Mesothelial cell of epicardium (in vitro differentiated cells): ENCODE measurements at places on chromosomes 11 and 22. TPM values are rescaled to one million over a fixed set of nuclear protein-coding genes. Genes with fewer than 3 reads are reported as not detected.

Gene APOA4
- not detected in 3 replicates for total RNA-seq

- DNase-seq: no peak
Measured at GRCh38 chr11:36073411-36074203, 129.7 kb downstream of the LDLRAD3 start.

DNA sequence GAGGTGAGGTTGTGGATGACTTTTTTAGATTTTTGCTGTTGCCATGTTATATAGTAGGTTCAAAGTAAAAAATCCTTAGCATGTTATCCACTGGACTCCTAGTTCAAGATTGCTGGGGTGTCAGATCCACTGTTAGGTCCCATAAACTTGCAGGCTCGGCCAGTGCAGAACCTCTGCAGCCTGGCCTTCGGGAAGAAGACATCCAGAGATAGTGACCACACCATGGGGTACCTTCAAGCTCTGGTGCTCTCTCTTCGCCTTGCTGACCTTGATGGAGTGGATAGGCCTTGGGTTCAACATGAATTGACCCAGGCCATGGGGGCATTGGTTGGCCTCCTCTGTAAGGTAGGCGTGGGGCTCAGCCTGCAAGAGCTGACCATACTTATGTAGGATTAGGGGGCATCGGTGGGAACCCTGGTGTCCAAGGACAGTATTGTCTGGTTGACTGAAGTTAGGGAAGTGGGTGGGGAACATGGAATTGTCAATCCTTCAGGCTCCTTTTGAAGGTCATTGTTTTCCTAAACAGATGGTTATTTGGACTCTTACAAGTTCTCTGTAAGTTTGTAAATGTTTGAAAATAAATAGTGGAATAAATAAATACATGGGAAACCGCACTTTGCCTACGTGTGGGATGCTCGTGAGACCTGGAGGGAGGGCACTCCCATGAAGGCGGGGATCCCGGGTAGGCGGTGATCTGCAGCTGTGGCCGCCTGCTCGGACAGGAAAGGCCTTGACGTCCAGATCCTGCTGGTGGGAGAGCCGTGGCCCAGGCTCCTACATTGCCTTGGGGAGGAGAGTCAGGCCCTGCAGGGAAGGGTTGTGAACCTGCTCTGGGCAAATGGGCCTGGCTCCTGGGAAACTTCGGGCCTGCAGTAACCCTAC lies 37.1 kb downstream of the BCR start:
- no peak for DNase-seq

Gene ACR
- 1.0 to 2.2 TPM (median 1.2 TPM) in 3 replicates for total RNA-seq

DNA sequence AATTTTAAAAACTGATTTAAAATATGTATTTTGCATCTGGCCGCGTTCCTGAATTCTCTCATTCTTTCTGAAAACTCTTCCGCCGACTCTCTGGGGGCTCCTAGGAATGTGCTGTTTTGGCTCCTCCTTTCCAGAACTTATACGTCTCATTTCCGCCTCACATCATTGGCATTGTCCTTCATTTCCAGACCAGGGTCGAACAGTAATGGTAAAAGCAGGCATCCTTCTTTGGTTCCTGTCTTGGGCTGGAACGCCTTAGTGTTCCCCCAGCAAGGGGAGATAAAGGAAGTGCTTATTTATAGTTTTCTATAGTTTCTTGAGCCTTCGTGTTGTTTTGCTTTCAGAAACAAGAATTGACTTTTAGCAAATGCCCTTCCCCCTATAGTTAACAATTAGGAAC lies 10.9 kb upstream of the TNNT3 start:
- DNase-seq: no peak

DNA sequence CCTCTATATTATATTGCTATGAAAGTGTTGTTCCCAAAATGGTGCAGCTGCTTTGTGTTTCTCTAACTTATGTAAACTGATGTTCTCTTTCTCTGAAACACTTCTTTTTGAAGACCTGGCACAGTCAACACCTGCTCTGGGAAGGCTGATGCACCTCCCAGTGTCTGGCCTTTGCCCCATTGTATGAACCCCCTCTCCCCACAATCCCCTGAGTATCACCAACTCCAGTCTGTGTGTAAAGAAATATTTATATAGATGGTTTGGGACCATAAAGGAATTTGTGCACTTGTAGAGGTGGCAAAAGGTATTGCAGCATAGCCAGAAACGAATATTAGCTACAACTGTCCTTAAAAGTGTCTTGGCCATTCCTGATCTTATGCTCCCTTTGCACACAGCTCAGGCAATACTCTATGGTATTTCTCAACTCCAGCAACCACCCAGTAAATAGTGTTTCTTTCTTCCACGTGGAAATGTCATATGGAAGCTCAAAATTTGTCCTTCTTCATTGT lies 365.2 kb upstream of the DDI1 start:
- no peak for DNase-seq

DNA sequence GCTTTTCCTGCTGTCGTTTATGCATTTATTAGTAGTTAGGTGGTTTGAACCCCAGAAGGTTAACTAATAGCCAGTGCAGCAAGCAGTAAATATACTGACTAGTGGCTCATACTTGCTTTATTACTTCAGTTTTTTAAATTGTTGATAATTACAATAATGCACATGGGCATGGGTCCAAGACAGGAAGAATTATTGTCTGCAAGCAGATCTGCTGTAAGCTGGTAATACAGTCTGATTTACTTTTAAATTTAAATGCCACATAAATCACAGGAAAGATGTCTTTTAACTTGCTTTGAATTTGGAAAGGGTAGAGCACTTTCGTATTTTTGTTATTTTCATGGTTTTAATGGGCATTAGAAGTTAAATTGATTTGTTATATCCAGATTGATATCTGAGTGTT lies 27.1 kb downstream of the APLP2 start:
- no peak for DNase-seq

GRCh38 chr11:124608147-124608546 lies 3.1 kb upstream of the PANX3 start:
- DNase-seq: no peak

GRCh38 chr11:16321148-16321547 lies 35.2 kb downstream of the SOX6 start:
- no peak for DNase-seq

- DNase-seq: no peak
Measured at GRCh38 chr11:10392095-10393079, 62.7 kb upstream of the AMPD3 start.

GRCh38 chr11:116180806-116181600 lies 591.8 kb downstream of the BUD13 start:
- DNase-seq: no peak

Gene OR52A1
- total RNA-seq: 0.02 TPM in 2 of 3 replicates, not detected in the other

DNA sequence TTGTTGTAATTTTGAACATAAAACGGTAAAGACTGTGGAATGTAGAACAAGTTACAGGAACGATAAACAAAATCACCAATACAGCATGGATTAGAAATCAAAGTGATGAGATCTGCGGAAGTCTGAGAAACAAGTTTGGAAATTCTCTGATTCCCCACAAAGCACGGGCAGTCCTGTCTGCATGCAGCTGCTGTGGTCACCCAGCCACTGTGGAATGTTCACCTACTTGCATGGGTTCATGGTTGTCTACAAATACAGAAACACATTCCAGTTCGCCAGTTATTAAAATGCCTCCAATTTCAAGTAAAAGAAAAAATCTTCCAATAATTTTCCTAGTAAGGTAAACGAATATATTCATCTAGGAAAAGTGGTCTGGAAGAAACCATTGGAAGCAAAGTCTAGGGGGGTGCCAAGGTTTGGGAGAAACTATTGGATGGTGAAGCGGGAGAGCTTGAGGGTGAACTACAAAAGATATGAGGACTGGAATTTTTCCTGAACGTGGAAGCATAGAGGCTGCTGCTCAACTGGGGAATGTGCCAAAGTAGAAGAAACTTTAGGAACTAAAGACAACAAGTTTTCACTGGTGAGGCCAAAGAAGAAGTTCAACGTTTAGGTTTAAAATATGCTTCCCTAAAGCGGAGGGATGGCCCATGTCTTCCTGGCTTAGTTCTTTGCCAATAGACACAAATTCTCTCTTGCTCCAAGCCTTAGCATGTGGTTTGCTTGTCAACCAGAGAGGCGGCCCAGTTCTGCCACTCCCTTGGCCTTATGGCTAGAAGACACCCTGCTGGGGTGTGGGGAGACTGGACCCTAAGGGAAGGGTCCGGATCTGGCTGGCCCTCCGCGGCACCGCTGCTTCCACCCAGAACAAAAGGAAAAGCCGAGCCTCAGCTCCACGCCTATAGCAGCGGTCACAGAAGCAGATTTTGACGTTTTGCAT lies 70.2 kb downstream of the CTTN start:
- DNase-seq: no peak

Gene ELMOD1
- total RNA-seq: 0.69 to 0.75 TPM (median 0.73 TPM) in 3 replicates

- no peak for DNase-seq
Measured at GRCh38 chr11:33734441-33735270, 1.6 kb downstream of the CD59 start.

DNA sequence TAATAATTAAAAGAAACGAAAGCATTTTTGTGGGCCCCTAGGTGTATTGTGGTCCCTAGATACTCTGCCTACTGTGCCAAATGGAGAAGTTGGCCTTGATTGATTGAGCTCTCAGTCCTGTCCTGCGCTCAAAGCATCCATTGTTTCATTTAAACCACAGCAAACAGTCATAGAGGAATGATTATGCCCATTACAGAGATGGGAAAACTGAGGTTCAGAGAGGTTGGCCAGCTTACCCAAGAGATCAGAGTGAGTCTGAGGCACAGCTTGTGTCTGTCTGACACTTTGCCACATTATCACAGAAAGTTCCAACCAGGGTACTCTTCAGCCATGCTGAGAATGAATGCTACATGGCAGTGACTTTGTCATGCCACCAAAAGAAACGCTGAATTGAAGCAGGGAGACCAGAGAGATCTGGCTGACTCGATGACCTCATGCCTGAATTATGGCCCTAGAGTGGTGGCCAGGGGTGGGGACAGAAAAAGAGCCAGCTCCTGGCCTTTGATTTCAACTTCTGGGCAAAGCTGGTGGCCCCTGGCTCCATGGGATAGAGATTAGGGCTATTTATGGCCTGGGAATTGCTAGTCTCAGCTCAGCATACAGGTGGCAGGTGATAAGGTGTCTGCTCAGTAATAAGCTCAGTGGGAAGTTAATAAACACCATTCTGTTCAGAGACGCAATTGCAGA lies 180.5 kb downstream of the MIAT start:
- no peak for DNase-seq

DNA sequence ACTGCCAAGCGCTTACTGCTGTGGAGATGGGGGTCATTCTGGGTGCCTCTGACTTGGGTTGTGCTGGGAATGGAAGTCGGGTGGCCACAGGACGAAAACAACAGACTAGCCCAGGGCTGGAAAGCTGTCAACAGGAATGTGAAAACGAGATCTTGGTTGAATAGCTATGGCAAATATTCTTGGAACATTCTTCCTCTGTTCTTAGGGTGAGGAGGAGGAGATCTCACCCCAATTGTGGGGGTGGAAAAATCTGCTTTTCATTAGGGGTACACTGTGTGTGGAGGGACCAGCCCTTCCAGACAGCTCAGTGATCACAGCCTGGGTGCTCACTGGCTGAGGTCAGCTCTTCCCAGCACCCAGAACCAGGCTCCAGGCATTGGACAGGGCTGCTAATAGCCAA lies 52.0 kb upstream of the PRSS23 start:
- no peak for DNase-seq

- DNase-seq: no peak
Measured at GRCh38 chr11:81005595-81005994, 1564.8 kb upstream of the TENM4 start.

DNA sequence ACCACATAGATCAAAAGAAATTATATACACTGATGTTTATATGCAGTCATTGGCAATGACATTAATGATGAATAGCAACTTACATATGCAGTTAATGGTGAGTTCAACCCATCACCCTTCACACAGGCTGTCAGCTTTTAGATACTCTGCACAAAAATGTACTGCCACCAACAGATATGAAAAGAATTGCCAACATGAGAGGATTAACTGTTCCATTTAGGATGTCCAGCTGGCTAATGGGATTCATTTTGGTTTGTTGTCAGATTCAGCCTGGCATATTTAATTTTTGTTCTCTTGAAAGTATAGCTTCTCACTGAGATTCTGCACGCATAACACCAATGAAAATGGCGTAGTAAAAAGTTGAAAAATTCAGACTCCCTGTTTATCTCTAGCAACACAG lies 554.0 kb upstream of the ARHGAP42 start:
- DNase-seq: no peak

GRCh38 chr11:7591987-7592386 lies 78.2 kb downstream of the PPFIBP2 start:
- no peak for DNase-seq

DNA sequence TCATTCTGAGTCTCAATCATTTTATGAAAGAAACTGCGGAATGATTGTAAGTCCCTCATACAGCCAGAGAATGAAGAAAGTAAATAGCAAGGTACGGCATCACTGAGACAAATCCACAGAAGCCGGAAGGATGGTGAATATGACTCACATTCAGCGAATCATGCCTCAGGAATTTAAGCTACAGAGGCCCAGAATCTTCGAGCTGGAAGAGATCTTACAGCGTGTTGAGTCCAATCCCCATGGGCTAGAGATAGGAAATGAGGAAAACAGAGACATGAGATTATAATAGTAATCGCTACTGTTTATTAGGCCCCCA lies 173.2 kb downstream of the KIF18A start:
- DNase-seq: no peak

DNA sequence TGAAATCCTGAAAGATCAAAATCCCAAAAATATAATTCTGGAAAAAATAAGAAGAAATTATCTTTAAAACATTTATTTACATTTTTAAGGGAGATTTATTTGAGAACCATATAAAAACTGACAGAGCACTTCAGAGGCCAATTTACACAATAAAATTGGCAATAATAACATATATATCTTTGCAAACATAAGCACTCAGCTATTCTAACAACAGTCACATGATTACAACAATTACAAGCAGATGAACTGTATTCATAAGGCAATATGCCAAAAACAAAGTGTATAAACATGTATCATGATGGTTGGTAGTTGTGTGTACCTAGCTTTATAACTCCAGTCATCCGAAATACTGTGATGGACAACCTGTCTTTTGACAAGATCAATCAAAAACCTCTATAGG lies 17.7 kb upstream of the RASSF10 start:
- no peak for DNase-seq

DNA sequence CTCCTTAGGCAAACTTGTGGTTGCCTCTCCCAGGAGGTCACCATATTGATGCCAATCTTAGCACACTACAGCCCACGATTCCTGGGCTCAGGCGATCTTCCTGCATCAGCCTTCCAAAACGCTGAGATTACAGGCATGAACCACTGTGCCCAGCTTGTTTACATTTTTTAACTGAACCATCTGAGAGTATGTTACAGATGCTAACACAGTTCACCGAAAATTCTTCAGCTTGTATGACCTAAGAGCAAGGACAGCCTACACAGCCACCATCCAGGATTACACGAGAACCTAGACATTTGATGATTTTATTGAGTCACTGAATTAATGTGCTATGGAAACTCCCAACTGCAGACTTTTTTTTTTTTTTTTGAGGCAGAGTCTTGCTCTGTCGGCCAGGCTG lies 5.8 kb upstream of the LGALS1 start:
- no peak for DNase-seq

- DNase-seq: no peak
Measured at GRCh38 chr22:39414886-39415285, 15.3 kb downstream of the TAB1 start.

Gene OR56A1
- 0.09 to 0.20 TPM (median 0.13 TPM) in 3 replicates for total RNA-seq

Gene SERPING1
- 136 to 154 TPM (median 146 TPM) in 3 replicates for total RNA-seq

Gene NPAS4
- 1.00 to 1.2 TPM (median 1.1 TPM) in 3 replicates for total RNA-seq

Gene NCF4
- not detected in 3 replicates for total RNA-seq

GRCh38 chr11:20105427-20105826 lies 54.8 kb downstream of the DBX1 start:
- no peak for DNase-seq

Gene LSP1
- 4.9 to 5.2 TPM (median 4.9 TPM) in 3 replicates for total RNA-seq
